ENCODE measurements at places on chromosomes 5 and 9. TPM values are rescaled to one million over a fixed set of nuclear protein-coding genes. Genes with fewer than 3 reads are reported as not detected.

GRCh38 chr9:70073193-70073592 lies 29.5 kb downstream of the MAMDC2 start:
- no peak for DNase-seq

DNA sequence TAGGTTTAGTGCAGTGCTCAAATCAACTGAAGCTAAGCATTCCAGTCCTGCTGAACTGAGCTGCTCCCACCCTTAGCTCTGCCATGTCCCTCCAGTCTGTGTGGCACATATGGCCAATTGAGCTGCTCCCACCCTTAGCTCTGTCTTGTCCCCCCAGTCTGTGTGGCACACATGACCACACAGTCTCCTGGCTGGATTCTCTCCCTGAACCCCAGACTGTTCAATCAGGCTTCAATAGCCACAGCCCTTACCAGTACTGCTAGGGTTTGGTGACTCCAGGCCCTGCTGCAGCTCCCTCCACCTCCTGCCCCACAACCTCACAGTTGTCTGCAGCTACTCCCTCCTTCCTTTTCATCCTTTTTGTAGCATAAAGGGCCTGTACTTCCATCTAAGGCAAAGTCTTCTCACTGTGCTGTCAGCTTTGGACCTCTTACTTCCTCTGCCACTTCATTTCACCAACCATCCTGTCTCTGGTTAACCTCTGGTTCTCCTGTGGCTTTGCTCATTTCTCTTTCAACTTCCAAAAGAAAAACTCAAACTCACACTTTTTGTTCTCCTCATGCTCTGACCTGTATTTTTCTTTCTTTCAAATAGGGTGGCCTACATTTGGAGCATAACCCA lies 50.8 kb downstream of the ADAMTS12 start:
- DNase-seq, result no peak

The AHRR gene
- polyA plus RNA-seq, result 2.1 TPM

DNA sequence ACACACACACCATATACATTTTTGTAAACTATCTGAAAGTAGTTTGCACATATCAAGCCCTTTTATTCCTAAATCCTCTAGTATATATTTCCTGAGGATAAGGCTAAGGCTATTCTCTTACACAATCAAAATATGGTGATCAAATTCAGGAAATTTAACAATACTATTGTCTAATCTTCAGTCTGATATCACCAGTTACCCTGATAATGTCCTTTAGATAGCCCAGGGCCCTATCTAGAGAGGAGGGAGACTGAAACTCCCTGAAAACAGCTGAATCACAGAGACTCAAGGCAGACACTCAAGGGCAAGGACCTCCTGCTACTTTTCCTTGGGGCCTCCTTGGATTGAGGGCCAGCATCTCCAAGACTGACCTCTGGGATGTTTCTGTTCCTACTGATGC lies 30.4 kb downstream of the PTTG1 start:
- no peak for DNase-seq

- DNase-seq, result no peak
These were observed 167.5 kb upstream of the CLINT1 start for GRCh38 chr5:158026304-158027031.

The SLC46A2 gene
- 0.30 TPM for polyA plus RNA-seq

DNA sequence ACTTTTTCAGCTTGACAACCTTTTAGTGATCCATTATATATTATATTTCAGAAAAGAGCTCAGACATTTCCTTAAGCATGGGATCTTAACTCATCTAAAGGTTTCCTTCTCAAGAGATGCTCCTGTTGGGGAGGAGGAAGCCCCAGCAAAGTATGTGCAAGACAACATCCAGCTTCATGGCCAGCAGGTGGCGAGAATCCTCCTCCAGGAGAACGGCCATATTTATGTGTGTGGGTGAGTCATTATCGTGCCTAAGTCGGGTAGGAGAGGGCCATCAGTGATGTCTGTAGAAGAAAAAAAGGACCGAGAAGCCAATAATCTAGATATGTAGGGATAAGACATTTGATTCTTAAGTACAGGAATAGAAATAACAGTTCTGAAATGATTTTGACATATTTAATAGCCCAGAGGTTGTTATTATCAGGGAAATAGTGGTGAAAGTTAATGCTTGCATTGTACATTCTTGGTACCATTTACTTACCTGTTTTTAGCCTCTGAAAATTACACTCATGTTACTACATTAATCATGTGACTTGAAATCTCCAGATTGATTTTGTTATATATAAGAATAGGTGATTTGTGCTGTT lies 28.2 kb downstream of the MTRR start:
- DNase-seq, result no peak

DNA sequence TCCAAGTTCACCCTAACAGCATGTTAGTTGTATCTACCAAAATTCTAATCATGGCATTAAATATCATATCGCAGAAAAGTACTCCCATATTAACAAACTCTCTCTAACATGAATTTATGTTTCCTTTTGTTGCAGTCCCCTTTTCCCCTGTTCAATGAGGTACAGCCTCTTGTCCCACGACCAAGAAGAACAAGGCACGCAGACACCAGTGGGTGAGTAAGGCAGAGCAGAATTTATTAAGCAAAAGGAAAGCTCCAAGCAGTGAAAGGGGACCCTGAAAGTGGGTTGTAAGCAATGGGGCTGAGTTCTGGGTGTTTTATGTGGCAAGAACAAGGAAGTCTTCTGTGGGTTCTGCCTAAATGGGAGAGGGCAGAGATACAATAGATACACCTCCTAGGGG lies 183.5 kb downstream of the LURAP1L start:
- DNase-seq, result no peak

The SLC4A9 gene
- polyA plus RNA-seq, result 18.1 TPM

DNA sequence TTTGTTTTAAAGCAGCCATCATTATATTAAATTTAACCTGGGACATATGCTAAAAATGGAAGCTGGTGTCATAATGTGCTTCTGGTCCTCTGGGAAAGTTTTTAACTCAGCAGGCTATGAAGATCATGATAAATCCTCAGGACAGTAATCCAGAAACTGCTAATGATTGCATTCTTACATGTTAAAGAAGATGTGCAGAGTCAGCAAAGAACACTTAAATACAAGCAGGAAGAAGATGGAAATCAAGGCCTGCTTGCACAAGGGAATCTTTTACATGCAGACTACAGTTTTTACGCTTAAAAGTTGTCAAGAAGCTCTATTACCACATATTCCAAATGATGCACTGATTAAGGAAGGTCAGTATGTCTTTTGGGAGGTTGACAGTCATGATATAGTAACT lies 246.0 kb upstream of the PTPRD start:
- DNase-seq, result no peak

- no peak for DNase-seq
These were observed 528.8 kb upstream of the PTGER4 start for GRCh38 chr5:40150896-40151295.

GRCh38 chr5:96615223-96615622 lies 47.0 kb upstream of the CAST start:
- DNase-seq, result no peak

The EFCAB9 gene
- not detected for polyA plus RNA-seq

GRCh38 chr9:113296796-113297558 lies 6.2 kb downstream of the RNF183 start:
- DNase-seq, result no peak

DNA sequence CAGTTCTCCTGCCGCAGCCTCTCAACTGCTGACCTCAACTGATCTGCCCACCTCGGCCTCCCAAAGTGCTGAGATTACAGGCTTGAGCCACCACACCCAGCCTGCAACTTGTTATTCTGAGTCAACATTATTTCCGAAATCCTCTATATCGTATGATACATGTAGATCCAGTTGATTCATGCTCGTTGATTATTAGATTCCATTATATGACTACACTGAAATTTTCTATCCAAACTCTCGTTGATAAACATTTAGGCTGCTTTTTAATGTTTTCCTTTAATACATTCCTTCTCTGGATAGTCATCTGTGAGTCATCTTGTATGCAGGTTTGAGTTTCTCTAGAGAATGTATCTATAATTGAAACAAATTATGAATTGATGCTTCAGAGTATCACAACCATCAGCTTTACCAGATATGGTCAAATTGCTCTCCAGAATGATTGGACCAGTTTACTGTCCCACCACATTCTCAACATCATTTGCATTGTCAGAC lies 4.1 kb downstream of the CDK7 start:
- DNase-seq, result no peak

The FBP2 gene
- polyA plus RNA-seq, result 0.10 TPM

The NOL6 gene
- polyA plus RNA-seq, result 24.5 TPM

The PPP3R2 gene
- not detected for polyA plus RNA-seq

GRCh38 chr5:149826574-149826973 lies 96.5 kb downstream of the PPARGC1B start:
- DNase-seq, result no peak

The DMRT3 gene
- 0.99 TPM for polyA plus RNA-seq

DNA sequence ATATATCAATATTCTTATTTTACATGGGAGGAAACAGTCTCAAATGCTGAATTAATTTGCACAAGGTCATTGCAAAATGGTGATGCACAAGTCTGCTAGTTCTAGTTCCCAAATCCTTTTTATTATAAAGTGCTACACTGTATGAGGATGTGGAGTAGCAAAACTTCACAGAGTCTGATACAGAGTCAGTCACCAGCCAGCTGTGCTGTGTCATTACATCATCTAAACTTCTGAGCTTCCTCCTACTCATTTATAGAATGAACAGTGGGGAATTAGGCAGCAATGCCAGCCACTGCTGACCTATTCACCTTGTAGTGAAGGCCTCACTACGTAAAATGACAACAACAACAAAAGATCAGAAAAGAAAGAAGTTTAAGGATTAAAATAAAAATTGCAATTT lies 357.8 kb downstream of the TMEM167A start:
- DNase-seq, result no peak

- no peak for DNase-seq
These were observed 22.6 kb downstream of the DAPK1 start for GRCh38 chr9:87520172-87520683.

DNA sequence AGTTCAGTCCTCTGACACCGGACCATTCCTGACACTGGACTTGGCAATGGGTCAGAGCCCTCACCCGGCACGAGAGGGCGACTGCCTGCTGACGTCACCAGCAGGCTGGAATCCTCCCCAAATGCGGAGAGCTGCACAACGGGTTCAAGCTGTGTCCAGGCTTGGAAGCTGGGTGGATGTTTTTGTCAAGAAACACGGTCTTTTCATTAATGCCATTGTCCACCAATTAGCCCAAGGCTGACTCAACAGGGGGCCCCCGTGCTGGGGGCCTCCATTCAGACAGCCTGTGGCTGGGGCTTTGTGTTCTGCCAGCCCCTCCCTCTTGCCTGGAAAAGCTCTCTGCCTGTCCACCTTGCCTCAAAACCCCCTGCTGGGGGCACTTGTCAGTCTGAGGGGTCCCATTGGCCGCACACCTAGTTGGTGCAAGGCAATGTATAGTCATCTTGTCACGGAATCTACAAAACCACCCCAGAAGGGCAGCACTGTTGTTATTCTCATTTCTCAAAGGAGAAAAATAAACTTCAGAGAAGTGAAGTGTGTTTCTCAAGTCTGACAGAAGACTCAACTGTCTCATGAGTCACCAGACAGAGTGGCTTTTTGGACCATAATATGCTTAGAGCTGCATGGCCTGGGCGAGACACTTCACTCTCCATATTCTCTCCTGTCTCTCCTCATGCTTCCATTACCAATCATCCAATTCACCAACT lies 24.6 kb downstream of the NDUFA8 start:
- no peak for DNase-seq

The ADRB2 gene
- 0.35 TPM for polyA plus RNA-seq

The SPINK6 gene
- polyA plus RNA-seq, result not detected

GRCh38 chr9:95502248-95502647 lies 14.5 kb downstream of the PTCH1 start:
- no peak for DNase-seq

DNA sequence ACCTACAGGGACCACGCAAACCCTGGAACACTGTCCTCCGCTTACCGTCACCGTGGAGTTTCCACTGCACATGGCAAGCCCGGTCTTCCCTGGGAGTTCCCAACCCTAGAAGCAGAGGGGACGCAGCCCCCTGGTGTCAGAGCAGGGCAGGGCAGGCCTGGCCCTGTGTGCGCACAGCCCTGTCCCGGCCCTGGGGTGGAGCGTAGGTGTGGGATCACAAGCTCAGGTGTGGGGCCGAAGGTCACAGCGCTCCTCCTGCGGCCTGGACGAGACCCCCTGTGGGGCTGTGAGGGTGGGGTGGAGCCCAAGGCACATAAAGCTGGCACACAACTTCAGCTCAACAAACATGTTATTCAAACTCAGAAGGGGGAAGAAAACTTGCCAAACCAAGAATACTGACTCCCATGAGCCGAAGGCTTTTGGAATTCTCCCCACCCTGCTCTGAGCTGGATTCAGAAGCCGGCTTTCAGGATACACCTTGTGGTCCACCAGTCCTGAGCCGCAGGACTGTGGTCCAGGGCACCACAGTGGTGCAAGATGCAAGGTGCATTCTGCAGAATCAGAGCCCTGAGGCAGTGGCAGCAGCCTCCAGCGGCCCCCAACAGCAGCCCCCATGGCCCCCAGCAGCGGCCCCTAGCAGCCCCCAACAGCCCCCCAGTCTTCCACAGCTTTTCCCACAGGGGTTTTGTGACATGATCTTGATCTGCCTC lies 11.8 kb upstream of the EXOC3 start:
- no peak for DNase-seq

DNA sequence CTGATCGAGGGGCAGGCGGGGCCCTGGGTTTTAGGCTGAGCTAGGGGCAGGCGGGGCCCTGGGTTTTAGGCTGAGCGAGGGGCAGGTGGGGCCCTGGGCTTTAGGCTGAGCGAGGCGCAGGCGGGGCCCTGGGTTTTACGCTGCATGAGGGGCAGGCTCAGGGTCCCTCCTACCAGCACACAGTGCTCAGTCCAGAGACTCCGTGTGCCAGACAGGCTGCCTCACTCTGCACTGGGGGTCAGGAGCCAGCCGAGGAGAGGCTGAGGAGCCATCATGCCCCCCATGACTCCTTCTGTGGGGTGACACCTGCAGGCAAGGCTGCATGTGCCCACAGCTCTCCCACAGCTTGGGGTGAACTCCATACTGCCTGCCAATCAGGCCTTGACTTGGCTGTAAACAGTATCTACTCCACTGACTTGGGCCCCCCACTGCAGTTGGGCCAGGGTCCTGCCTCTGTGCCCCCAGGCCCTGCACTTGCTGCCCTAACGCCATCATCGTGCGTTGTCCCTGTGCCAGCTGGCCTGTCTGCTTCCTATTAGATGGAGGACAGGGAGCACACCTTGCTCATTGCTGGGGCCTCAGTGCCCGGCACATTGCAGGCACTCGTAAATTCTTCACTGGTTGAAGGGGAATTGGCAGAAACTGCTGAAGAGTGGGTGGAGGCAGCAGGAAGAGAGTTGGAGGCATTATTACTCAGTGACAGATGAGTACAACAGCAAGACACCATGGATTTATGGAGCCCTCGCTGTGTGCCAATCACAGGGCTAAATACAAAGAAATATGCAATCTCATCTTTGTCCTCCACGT lies 78.6 kb downstream of the AMBP start:
- no peak for DNase-seq

DNA sequence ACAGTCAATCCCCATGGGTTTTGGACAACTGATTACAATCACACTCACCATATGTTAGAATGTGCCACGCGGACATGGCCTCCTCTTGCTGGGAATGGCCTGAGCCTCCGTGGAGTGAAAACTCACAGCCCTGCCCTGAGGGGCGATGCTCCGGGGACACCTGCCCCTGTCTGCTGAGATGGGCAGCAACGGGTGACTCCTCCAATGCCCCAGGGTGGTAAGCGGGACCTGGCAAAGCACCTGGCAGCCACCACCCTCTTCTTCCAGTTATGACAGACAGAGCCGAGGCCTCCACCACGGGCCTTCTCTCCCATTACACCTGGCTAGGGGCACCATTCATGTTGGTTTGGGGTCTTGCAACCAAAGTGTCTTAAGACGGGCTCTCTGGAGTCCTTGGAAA lies 94.9 kb upstream of the COL5A1 start:
- no peak for DNase-seq

The SLC34A1 gene
- polyA plus RNA-seq, result 190 TPM

- DNase-seq, result no peak
These were observed 811.0 kb downstream of the NR2F1-AS1 start for GRCh38 chr5:92769978-92770377.
